Foreskin melanocyte (primary cell): ENCODE measurements at places on chromosomes 5 and 9.

DNA sequence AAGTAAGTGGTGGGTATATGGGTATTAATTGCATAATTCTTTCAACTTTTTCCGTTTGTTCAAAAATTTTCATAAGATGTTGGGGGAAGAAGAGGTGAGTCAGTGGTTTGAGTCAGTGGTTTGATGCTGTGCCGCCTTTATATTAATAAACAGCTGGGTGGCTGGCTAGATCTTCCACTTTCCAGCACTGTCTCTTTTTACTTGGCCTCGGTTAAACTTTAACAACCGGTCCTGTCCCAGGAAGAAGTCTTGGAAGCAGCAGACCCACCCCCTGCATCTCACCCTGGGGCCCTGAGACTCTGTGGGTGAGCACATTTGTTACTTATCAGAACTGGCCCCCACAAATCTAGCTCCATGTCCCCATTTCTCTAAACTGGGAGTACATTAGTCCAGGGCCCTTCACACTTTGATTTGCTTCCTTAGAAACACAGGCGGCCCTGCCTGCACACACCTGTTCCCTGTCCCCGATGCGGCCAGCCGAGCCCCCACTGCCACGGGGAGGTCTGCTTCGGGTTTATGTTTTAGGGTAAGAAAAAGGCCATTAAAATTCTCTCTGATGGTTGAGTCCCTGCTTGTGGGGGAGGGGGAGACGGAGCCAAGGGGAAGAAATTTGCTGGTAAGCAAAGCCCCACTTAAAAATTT is 90.7 kb downstream of the PTCH1 start:
- no peak for DNase-seq

- no peak for DNase-seq
These were observed 27.8 kb upstream of the ARAP3 start for GRCh38 chr5:141709699-141710267.

GRCh38 chr9:115671236-115671962 is 482.2 kb upstream of the PAPPA start:
- no peak for DNase-seq

GRCh38 chr9:21728781-21729180 is 73.7 kb upstream of the MTAP start:
- DNase-seq: no peak

- DNase-seq: no peak
These were observed 576.9 kb downstream of the BNC2 start for GRCh38 chr9:16293610-16294009.

- peak; percentile 51 for DNase-seq
These were observed 46.6 kb upstream of the SLC12A2 start for GRCh38 chr5:128036950-128037349.

DNA sequence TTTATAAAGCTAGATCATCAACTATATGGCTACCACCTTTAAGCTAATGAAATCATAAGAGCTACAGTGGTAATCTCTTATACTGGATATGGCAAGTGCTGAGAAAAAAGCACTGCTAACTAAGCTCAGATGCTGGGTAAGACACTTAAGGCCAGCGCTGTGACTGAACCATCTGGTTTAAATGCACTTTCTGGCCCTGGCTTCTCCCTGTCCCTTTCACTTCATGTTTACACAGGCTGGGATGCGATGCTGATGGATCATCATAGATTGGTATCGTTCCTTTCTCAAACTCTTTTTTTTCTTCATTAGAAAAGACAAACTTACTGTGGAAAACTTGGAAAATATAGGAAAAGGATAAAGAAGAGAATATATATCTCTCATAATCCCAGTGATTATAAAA is 52.3 kb downstream of the KIF24 start:
- no peak for DNase-seq

GRCh38 chr5:90983148-90983547 is 400.0 kb downstream of the ARRDC3 start:
- DNase-seq: no peak

DNA sequence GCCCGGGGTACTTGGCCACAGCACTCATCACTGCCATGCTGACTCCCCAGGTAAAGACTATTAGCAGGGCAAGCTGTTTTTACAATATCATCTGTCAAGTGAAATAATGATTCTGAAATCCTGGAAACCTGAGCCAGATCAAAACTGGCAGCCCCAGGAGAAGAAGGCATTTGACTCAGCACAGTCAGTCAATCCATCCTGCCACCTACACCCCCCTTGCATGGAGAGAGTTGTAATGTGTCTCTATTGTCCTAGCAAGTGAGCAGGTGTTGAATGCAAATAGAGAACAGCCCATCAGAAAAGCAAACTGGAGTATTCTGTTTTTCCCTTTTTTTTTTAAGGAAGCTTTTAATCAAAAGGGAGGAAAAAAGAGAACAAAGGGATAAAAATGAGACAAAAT is 291.2 kb downstream of the BRINP1 start:
- DNase-seq: no peak

DNA sequence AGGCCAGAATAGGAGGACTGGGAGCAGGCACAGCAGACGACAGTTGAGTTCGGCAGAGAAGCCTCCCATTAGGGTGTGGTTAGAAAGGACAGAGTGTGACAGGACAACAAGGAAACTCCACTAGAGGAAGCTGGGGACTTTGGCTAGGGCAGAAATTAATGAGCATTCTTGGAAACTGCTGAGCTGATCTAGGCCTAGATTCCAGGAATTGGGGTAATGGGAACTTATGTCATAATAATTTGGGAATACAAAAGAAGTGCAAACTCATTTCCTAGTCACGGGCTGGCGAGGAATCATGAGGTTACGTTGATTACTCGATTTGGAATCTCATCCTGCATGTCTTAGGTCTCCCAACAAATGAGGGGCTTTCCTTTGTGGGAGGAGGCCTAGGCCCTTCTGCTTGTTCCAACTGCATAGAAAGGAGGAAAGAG is 144.6 kb upstream of the RPS23 start:
- no peak for DNase-seq

DNA sequence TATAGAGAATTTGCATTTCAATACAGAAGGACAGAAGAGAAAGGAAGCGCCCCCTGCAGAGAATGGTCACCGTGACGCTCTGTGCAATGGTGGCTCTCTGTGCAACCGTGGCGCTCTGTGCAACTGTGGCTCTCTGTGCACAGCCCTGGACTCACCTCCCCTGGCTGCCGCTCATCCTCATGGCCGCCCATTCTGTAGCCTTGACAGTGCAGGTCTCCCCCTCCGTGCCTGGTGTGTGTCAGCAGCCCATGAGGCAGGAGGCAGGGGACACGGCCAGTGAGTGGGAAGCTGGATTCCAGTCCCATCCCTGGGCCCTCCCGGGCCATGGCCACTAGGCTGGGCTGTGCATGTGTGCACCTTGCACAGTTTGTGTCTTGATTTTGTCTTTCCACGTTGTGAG is 12.0 kb downstream of the EXOC3 start:
- no peak for DNase-seq

DNA sequence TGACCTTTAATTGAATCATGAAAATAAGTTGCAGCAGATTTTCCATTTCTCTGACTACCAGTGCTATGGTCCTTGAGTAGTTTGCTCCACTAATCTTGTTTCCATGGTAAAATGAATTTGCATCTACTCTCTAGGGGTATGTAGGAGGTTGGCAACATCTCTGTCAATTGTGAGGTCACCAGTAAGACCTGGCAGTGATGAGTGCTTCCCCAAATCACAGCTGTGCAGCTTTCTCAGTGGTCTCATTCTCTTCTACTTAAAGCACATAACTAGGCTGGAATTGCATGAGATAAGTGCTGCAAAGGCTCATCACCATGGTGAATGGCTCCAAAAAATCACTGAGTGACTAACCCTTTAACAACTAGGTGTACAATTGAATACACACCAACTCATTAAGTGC is 36.3 kb downstream of the ADAMTS19 start:
- no peak for DNase-seq

- no peak for DNase-seq
These were observed 93.4 kb upstream of the CLINT1 start for GRCh38 chr5:157952374-157952685.

DNA sequence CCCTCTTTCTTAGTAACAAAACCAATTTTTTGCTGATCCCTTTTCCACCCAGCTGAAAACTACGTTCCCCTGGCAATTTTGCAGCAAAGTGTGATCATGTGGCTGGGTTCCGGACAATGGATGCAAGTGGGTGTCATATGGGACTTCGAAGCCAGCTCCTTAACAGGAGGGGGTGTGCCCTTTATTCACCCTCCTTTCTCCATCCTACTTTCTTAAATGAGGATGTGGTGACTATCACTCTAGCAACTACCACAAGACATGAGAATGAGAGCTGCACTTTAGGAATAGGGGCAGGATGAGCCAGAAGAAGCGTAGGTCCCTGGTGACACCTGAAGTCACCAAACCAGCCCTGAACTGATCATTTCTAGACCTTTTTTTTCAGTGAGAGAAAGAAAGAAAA is 58.9 kb downstream of the IRF1 start:
- DNase-seq: no peak

DNA sequence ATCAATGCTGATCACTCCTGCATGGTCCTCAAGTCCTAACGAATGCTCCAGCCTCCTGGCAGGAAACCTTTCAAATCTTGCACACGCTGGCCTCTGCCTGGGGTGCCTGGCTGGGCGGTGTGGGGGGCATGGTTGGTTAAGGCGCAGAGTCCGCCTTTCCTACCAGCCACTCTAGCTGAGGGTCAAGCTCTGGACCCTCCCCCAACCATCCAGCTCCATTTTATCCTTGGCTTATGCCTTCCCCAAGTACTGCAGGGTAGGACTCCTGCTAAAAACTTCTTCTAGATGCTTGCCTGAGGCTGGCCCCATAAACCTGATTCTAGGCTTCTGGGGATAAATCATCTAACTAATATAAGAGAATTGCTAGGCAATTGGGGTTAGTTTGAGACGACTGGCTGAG is 808 bp upstream of the MVB12B start:
- no peak for DNase-seq

GRCh38 chr5:150143350-150144245 is 12.0 kb downstream of the PDGFRB start:
- no peak for DNase-seq

DNA sequence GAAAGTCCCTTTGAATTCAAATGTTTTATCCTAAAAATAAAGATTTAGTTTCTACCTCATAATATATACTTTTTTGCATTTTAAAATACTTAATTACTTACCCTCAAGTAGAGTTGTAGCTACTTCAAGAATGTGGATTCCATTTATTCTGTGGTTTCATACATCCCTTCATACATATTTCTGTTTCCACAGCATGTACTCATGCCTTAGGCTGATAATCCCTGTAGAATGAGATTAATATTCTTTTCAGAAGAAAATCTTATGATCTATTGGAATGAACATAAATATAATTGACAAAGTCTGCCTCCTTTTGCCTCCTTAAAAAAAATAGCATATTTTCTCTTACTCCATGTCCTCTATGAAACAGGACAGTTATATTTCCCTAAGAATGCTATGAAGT is 465.7 kb downstream of the DTWD2 start:
- peak; percentile 7 for DNase-seq

GRCh38 chr5:119356612-119357188 is 881 bp downstream of the TNFAIP8 start:
- DNase-seq: peak; percentile 80

DNA sequence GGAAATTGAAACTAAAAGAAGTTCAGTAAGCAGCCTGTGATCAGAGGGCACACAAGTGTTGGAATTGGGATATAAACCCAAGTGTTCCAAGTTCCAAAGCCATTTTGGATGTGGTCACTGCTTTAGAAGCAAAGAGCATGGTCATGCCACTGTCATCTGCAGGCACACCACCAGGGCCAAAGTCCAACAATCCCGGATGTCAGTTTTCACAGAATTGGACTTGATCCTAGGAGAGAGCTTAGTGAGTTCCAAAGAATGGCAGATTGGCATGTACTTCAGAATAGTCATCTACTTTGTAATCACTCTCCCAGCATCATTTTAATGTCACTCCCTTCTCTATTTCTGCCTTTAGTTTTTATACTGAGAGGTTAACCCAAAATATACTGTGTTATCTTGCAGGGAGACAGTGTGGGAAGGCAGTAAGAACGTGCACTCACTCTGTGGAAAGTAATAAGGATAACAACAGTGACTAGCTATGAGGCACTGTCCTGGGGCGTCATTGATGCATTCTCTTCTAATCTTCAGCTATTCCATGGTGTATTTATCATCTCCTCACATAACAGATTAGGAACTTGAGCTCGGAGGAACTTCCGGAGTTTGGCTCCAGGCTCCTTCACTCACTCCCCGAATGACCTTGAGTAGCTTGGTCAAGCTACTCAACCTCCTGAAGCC is 388.0 kb downstream of the ACTL7B start:
- DNase-seq: no peak

DNA sequence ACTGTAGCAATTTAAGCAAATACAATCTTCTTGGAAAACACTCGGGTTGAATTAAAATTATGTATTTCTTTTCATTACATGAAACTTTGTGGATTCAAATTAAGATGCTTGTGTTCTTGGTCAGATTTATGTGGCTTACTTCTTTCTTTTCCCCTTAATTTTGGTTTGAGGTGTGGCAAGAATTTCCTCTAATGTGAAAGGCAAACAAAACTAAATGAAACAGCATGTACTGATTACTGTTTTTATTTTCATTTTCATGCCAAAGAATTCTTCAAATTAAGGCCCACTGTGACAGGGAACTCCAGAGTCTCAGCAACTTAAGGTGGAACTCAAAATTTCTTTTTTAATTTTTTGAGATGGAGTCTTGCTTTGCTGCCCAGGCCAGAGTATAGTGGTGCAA is at the start of gene OMD:
Gene OMD, minus strand, starts transcription at position 132 of the 400 bp plus-strand sequence. CDS start 6,913 bp downstream, outside the sequence.
- no peak for DNase-seq

DNA sequence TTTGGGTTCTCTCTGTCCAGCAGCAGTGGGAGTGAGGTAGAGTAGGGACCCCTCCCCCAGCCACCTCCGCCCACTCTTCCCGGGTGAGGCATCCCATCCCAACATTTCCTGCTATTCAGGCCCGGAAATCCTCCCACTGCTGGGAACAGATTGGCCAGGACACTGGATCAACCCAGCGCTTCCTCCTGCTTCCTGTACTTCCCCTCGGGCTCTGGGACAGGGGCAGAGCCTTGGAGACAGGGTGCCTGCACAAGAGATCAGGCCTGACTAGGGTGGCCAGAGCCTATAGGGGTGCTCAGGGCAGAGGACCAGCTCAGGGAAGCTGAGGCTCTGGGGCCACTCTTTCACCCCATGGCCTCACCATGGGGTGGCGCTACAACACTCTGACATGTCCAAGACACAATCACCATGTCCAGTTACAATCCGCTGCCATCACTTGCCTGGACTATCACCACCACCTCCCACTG is 14.5 kb downstream of the SH2D3C start:
- no peak for DNase-seq

- no peak for DNase-seq
These were observed 116.0 kb upstream of the PAM start for GRCh38 chr5:102638912-102639652.

- no peak for DNase-seq
These were observed 10.4 kb downstream of the SWI5 start for GRCh38 chr9:128286440-128286839.

- no peak for DNase-seq
These were observed 138.4 kb downstream of the MAPKAP1 start for GRCh38 chr9:125568621-125569020.

- no peak for DNase-seq
These were observed 234.8 kb downstream of the PIK3R1 start for GRCh38 chr5:68450245-68450852.

DNA sequence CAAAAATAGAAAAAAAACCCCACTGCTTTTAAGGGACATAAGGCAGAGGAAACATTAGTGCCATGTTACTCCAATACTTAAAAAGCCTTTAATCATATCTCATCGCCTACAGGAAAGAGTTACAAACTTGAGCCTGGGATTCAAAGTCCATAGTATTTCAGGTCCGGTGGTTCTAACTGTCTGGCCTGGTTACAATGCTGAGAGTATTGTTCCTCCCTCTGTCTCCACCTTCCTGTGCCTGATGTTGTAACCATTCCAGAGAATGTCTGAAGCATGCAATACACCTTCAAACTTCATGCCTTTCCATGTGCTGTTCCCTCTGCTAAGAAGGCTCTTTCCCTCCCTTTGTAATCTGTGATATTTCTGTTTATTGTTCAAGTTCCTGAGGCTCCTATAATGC is 41.6 kb upstream of the SLC36A2 start:
- DNase-seq: no peak
